ENCODE measurements at places on chromosomes 3 and 15.

- peak; percentile 59 for DNase-seq
Observed at GRCh38 chr3:142180761-142181362, 31.5 kb upstream of the TFDP2 start.

- DNase-seq = no peak
Observed at GRCh38 chr15:98842192-98842972, 165.2 kb downstream of the PGPEP1L start.

- no peak for DNase-seq
Observed at GRCh38 chr3:178567611-178568010, 31.4 kb downstream of the KCNMB2 start.

- no peak for DNase-seq
Observed at GRCh38 chr3:31035681-31036080, 141.2 kb upstream of the GADL1 start.

DNA sequence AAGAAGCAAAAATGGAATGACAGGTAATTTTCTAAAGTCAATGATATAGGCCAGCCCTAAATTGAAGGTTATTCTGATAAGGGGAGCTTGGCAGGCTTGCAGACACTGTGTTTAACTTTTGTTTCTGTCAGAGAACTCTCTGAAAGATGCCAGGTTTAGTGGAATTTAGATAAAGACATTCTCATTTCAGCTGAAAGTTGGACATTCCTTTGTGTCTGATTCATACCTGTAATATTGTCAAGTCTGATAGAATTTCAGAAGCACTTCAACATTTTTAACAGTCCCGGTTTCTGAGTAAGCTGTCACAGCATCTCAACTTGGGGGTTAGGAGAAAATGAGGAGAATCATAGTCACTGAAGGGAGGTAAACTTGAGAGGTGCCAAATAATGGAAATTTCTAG is 84.0 kb downstream of the DIPK2A start:
- no peak for DNase-seq

- no peak for DNase-seq
Observed at GRCh38 chr3:111073218-111073617, 1.6 kb downstream of the NECTIN3 start.

GRCh38 chr15:63365273-63365680 is 16.4 kb downstream of the CA12 start:
- DNase-seq = no peak
